AG08396 (cell line): ENCODE measurements at places on chromosomes 6 and 20.

DNA sequence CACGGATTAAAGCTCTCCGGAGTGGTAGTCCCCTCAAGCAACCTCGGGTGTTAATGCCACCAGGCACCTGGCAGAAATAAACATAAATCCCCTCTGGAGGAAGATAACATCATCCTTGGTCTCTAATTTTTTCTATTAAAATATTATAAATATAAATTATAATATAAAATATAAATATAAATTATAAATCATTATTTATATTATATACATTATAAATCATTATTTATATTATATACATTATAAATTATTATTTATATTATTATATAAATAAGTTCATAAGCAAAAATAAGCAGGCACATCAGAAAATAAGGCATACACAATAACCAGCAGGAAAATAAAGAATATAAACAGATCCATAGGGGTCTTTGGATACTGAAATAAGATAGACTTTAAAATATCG lies 39.2 kb downstream of the GABRR2 start:
- DNase-seq, result no peak

DNA sequence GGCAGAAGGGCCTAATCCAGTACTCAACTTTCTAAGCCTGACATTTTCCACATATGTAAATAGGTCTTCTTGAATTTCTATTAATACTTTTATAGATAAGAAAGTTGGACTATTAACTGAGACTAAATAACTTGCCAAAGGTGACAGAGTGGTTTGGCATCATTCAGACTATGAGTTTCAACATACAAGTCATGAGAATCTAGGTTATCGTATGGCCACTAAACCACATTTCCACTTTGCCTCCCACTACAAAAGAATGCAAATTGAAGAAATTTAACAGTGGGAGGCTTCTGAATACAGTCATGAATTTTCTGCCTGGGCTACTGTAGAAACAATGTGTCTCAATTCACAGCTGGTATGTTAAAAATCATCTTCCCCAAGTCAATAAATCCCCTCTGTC lies 531.0 kb upstream of the AGPAT4 start:
- DNase-seq, result no peak

DNA sequence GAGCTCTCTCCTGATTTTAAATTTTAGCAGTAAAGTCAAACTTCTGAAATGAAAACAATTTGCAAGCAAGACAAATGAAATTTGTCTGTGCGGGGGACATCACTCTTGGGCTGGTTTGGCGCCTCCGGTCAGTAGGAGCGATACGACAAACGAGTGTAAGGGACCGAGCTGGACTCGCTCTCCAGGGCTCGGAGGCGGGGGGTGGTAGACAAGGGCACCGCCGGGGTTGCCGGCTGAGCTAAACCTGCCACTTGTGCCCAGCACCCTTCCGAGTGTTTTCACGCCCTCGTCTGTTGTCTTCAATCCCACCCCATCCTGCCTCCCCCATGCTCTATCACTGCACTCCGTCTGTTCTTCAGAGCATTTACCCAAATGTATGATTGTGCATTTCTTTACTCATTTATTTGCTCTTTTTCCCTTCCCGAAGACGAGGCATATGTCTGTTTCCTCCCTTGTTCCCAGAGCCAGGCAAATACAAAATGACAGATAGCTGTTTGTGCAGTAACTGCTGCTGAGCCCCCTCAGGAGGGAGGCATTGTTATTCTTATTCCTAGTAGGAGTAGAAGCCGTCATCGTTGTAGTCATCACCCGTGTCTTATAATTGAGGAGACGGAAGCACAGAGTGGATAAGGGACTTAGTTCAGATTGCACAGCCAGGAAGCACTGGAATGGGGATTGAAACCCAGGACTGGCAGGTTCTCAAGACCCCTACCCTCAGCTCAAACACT lies 62.8 kb upstream of the APCDD1L start:
- no peak for DNase-seq

DNA sequence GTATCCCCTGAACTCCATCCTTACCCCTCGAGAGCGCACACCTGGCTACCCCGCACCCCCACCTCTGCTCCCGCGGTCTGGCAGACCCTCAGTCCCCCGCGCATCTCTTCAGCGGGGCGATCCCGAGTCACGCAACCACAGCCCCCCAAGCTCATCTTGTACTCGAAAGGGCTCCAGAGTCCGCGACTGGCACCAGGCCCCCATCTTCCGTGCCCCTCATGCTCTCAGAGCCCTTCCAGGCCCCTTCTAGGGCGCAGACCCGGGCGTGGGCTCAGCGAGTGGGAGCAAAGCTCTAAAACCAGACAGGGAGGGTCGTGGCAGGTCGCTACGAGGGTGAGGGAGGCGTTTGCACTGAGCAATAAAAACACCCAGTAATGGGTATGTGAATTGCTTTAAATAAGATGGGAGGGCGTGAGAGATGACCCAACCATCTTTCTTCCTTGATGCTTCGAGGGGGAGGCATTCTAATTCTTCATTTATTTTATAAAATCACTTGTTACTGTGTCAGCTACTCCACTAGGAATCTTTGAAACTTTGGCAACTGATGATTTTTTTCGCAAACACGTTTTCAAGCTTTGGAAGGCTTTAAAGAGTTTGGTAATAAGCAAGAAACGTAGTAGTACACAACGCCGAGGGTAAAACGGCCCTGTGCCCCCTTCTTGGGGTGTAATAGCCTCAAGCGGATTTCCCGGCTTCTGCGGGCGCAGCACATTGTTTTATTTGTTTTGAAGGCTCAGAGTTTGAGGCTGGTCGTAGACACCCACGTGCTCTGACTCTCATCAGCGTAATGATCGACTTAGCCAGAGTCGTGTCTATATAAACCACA lies 42.6 kb upstream of the SUPT3H start:
- DNase-seq, result peak; percentile 47

GRCh38 chr6:137903933-137904821 lies 37.1 kb downstream of the TNFAIP3 start:
- DNase-seq, result no peak

DNA sequence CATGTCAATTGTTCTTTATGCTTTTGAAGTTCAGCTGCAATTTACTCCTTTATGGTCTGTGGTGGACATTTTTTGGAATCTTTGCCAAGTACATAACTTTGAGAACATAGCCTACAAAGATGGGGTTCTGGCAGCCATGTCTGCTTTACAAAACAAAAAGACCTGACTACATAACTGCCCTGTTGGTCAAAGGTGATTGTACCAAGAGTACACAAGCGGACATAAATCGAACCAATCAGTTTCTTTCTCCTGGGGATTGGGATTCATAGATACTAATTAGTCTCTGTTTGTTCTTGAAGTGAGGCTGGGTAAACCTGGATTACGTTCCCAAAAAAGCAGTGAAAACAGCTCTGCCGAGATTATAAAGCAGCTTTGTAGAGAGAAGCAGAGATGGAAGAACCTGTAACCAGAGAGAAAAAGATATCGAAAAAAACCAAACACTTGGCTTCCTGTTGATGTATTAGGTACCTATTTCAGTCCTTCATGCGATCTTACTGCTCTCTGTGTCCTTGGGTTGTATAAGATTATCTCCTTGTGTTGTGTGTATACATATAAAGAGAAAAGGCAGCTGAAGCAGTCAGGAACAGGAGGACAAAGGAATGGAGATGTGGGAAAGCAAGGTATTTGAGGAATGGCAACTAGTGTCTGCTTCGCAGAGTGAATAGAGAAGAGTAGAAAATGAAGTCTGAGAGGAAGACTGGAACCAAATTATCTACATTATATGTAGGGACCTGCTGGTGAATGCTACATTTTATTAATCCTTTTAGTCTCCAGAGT lies 2.7 kb upstream of the ZFAND3 start:
- no peak for DNase-seq

DNA sequence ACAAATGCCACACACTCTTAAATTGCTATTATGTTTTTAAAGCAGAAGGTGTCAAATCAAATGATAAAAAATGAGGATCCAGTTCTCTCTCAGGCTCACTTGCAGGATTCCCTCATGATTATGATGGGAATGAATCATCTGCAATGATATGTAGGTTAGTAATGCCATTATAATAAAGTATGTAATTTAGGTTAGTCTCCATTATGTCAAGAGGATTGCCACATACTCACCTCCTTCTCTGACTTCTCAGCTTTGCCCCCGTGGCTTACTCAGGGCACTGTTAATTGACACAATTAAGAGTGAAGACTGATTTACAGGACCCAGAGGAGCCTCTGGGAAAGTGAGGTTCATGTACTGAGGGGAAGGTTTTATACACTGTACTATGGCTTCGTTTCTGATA lies 591.7 kb upstream of the NRSN1 start:
- DNase-seq, result no peak

DNA sequence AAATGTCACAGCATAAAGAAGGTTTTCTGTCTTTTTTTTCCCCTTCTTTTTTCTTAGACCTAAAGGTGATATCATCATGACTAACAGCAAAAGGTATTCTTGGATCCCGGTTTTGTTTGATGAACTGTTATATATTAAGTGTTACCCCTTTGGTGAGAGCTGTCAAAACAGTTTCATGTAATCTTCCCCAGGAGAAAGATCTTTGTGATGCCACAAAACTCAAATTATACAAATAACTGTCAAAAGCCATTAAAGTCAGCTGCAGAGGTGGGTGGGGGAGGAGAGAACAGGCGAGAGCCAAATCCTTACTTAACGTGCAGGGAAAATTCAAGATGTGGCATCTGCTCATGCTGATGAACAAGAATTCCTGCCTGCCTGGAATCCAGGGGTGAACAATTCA lies 258.2 kb downstream of the BMP7 start:
- DNase-seq, result no peak
